ENCODE measurements at places on chromosomes 5 and 9.

DNA sequence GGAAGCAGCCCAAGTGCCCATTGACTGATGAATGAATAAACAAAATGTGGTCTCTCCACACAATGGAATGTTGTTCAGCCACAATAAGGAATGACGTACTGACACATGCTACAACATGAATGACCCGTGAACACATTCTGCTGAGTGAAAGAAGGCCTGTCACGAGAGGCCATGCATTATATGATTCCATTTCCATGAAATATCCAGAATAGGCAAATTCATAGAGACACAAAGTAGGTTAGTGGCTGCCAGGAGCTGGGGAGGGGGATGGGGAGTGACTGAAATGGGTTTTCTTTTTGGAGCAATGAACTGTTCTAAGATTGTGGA, 41.4 kb downstream of the BICD2 start:
- no peak for DNase-seq

DNA sequence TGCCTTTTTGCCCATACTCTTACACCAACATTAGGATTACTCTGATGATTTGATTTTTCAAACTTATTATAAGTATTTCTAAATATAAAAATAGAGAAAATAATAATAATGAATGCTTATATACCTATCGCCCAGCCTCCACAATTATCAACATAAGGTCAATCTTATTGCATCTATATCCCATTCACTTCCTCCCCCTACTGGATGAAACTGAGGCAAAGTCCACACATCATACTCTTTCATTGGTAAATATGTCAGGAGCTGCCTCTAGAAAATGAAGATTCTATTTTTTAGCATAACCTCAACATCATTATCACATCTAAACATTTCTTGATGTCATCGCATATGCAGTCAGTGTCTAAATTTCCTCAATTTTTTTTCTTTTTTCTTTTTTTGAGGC, 44.3 kb downstream of the SH3RF2 start:
- no peak for DNase-seq

DNA sequence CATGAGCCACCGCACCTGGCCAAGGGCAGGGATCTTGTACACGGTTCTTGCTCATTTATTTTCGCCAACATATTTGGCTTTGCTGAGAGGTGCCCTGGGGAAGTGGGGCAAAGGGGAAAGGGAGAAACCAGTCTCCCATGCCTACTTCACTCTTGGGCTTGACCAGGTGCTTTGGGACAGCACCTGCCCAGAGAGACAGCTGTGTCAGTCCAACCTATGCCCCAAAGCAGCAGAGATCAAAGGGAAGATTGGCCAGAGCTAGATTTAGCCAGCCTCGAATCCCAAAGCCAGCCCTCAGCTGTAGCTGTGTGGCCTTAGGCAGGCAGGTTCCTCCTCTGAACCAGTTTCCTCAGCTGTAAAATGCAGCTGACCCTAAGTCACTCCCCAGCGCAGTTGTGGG, 2.3 kb upstream of the PTGES start:
- no peak for DNase-seq

DNA sequence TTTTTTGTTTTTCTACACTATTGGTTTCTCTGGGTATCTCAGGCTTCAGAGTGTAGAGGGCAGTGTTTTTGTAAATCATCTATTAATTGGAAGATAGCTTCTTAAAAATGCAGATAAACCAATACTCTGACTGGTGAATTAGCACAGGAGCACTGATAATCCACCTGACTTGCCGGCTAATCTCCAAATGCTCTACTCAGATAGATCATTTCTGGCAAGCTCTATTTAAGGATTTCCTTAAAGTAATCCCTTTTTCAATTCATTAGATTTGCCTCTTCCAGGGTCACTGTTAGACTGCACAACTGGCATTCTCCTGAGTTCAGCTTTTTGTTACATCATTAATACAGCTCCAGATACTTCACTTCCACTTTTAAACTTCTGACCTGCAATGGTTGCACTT, 1390.3 kb upstream of the NUDT12 start:
- no peak for DNase-seq

DNA sequence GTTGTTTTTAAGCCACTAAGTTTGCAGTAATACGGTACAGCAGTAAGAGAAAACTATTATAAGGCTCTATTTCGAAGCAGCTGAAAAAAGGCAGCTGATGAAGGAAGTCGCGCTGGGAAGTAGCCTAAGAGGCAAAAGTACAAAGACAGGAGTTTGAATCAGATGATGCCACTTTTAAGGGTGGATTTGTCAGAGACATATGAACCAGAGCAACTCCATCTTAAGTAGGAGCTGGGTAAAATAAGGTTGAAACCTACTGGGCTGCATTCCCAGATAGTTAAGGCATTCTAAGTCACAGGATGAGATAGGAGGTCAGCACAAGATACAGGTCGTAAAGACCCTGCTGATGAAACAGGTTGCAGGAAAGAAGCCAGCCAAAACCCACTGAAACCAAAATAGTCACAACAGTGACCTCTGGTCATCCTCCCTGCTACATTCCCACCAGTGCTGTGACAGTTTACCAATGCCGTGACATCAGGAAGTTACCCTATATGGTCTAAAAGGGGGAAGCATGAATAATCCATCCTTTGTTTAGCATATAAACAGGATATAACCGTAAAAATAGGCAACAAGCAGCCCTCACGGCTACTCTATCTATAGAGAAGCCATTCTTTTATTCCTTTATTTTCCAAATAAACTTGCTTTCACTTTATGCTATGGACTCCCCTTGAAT, 91.8 kb upstream of the PRSS3 start:
- no peak for DNase-seq
